ENCODE measurements at places on chromosomes 11 and 22. TPM values are rescaled to one million over a fixed set of nuclear protein-coding genes. Genes with fewer than 3 reads are reported as not detected.

Gene FBLN1
- 314 TPM for polyA plus RNA-seq

Gene KRTAP5-8
- 0.06 TPM for polyA plus RNA-seq

Gene OR9Q1
- not detected for polyA plus RNA-seq

Gene LMNTD2
- 0.32 TPM for polyA plus RNA-seq

Gene RASD2
- polyA plus RNA-seq, result 0.41 TPM

Gene VPREB1
- polyA plus RNA-seq, result not detected

Gene TMEM86A
- 0.47 TPM for polyA plus RNA-seq

Gene SYNGR1
- 31.7 TPM for polyA plus RNA-seq

Gene MOGAT2
- not detected for polyA plus RNA-seq

Gene FAM180B
- not detected for polyA plus RNA-seq

Gene CEP126
- polyA plus RNA-seq, result 3.7 TPM

Gene ADAMTS8
- 17.6 TPM for polyA plus RNA-seq

Gene TEAD1
- polyA plus RNA-seq, result 113 TPM

DNA sequence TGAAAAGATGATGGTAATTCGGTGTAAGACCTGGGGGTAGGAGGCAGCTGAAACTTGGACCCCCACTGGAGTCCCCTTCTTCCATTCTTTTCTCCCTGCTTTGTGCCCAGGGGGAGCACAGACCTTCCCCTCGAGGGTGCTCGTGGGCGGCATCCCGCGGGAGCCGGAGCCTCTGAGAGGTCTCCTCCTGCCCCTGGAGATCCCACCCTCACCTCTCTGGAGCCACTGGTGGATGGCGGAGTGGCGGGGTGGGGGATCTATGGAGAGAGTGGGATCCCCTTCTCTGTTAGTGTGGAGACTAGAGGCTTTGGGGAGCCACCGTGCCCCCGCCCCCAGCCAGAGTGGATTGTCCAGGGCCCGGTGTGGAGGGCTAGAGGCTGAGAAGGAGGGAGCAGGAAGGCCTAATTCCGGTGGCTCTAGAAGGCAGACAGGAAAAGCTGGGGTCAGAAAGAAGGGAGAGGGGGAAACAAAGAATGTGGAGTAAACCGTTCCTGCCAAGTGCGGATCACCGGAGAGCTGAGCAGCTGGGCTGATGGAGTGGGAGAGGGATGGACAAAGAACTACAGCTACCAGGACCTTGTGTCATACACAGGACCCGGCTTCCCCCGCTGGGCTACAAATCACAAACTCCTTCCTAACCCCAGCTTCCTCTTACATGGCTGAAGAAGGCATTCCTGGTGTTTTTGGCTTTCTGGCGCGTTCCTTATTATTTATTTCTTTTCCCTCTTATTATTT is 41.9 kb downstream of the KCNJ1 start:
- DNase-seq, result no peak

- DNase-seq, result no peak
Measured at GRCh38 chr11:17687946-17688670, 31.3 kb upstream of the MYOD1 start.

- no peak for DNase-seq
Measured at GRCh38 chr11:119713359-119714040, 15.5 kb downstream of the NECTIN1 start.

DNA sequence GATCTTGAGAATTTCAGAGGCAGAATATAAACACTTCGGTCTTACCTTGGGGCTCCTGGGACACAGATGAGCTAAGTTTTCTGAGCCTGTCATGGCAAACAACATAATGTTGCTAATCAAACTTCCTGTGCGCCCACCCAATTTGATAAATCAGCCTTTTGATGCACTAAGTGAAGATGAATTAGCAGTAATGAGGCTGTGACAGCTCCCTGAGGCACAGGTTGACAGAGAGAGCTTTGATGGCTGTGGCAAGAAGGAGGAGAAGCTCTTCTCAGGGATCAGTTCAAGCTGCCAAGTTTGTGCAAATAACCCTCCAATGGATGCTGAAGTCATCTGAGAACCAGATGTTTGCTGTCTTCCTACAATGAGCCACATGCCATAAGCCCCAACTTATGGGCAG is 34.4 kb downstream of the DRD2 start:
- no peak for DNase-seq

GRCh38 chr22:46547883-46548244 is 10.4 kb upstream of the CELSR1 start:
- DNase-seq, result peak; percentile 47

DNA sequence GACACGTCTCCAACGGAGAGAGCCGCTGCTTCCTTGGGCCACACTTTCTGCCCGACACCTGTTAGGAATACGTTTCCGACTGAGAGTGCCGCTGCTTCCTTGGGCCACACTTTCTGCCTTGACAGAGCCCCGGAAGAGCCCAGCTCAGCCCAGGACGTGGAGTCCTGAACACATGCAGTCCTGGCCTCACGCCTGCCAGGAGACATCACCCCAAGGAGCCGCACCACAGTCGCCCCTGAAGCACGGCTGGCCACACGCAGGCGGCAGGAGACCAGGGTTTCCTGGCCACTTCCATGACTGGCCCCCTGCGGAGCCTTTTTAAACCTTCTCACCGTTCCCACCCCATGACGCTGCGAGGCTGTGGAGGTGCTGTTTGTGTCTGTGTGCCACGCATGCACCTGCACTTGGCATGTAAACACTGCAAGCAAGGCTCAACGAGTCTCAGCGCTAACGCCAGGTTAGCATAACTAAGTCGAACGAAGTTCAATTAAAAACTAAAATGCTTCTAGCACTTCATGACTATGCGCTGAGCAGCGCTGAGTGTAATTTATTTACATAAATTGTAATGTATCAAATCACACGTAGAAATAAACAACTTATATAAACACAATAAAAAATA is 8.8 kb downstream of the TOLLIP start:
- DNase-seq, result no peak

DNA sequence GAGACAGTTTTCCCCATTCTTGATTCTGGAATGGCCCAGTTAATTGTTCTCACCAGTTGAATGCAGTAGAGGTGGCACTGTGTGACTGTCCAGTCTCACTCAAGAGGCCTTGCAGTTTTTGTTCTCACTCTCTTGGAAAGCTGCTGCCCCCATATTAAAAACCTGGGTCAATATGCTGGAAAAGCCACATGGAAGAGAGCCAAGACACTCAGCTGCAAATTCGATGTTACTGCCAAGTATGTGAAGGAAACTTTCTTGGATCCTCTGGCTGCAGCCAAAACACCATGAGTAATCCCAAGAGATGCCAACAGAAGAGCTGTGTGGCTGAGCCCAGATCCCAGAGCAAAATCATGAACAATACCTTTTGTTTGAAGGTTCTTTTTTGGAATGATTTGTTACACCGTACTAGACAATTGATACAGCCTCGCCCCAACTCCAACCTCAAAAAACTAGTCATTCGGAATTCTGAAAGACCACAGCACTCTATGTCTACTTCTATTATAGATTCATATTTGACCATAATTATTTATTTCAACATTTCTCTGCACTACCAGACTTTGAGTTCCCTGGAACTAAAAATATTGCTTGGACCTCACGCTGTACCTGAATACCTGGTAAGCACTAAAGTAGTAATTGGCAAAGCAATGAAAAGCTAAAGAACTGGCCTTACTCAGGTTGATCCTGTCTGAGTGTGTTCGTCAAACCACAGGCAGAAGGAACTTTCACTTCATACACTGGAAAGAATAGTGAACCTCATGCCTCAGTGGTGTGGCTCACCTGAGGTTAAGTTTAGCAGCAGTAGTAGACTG is 378.8 kb downstream of the ETS1 start:
- DNase-seq, result peak; percentile 72

DNA sequence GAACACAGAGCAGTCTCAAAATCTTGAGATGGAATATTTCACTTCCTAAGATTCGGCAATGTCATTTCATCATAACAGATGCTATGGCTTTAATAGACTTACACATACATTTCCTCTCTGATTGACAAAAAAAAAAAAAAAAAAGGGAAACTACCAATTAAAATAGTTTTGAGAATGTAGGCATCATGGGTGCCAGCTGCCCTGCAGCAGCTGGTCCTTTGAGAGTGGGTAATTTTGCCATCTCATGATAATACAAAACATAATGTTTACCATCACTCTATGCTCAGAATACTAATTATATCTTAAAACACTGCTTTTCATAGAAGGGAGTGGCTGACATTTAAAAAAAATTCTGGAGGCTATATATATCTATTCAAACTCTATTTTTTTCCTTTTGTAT is 775.6 kb upstream of the CCDC90B start:
- DNase-seq, result no peak

GRCh38 chr22:20859615-20860014 is 808 bp downstream of the SNAP29 start:
- no peak for DNase-seq

DNA sequence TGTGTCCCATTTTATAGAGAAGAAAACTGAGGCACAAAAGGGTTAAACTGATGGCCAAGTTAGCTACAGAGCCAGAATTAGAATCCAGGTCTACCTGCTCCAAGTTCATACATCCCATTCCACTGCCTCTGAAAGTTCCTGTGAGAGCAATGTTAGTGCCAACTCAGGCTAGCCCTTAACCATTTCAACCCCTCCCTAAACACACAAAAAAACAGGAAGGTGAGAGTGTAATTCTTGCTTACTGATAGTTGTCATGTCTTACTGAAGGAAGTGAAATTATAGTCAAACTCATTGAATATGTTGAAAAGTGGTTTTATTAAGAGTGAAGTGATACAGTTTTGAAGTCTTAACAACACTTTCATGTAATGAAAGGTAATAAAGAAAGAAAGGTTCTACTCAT is 2.9 kb upstream of the E2F8 start:
- DNase-seq, result no peak

DNA sequence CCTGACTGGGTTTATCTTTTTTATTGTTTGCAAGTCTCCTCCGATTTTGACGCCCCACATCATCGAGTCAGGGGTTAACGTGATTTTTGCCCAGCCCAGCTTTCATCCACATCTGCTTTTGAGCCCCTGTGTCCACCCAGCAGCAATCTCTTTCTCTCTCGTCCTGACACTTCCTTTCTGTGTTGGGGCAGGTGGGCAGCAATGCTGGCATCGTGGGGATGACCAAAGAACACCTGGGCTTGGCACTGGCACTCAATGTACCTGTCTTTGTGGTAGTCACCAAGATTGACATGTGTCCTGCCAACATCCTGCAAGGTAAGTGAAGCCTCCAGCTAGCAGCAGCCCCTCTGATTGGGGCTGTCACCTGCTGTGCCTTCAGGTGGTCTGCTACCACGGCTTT is 15.8 kb downstream of the GTPBP1 start:
- no peak for DNase-seq

- no peak for DNase-seq
Measured at GRCh38 chr11:66277471-66278362, at the start of gene CNIH2. CNIH2 (plus strand) TSS chr11:66278175; CDS start chr11:66278457, 282 bp downstream.

- DNase-seq, result peak; percentile 50
Measured at GRCh38 chr22:24471570-24471969, 23.6 kb upstream of the UPB1 start.

Measured in AG04450 (cell line).